Mammary microvascular endothelial cell (primary cell): ENCODE measurements at places on chromosomes 2 and 18. TPM values are rescaled to one million over a fixed set of nuclear protein-coding genes. Genes with fewer than 3 reads are reported as not detected.

Gene ACVR2A
- total RNA-seq = 2.2 and 3.4 TPM in 2 replicates

Gene CDH2
- 13.5 and 16.9 TPM in 2 replicates for total RNA-seq

Gene ANXA4
- 70.0 and 78.1 TPM in 2 replicates for total RNA-seq

Gene SLC30A3
- 2.7 and 3.4 TPM in 2 replicates for total RNA-seq

Gene DNAJC5G
- total RNA-seq = not detected in 2 replicates

Gene GALR1
- not detected in 2 replicates for total RNA-seq

Gene SERPINB13
- total RNA-seq = not detected in 2 replicates

Gene CCDC102B
- total RNA-seq = 0.40 and 0.49 TPM in 2 replicates

Gene LYPD6
- total RNA-seq = 2.6 and 3.9 TPM in 2 replicates

Gene SP140L
- total RNA-seq = 10.7 and 11.0 TPM in 2 replicates
